NCI-H446 (cell line): ENCODE measurements at places on chromosomes 1 and 21.

DNA sequence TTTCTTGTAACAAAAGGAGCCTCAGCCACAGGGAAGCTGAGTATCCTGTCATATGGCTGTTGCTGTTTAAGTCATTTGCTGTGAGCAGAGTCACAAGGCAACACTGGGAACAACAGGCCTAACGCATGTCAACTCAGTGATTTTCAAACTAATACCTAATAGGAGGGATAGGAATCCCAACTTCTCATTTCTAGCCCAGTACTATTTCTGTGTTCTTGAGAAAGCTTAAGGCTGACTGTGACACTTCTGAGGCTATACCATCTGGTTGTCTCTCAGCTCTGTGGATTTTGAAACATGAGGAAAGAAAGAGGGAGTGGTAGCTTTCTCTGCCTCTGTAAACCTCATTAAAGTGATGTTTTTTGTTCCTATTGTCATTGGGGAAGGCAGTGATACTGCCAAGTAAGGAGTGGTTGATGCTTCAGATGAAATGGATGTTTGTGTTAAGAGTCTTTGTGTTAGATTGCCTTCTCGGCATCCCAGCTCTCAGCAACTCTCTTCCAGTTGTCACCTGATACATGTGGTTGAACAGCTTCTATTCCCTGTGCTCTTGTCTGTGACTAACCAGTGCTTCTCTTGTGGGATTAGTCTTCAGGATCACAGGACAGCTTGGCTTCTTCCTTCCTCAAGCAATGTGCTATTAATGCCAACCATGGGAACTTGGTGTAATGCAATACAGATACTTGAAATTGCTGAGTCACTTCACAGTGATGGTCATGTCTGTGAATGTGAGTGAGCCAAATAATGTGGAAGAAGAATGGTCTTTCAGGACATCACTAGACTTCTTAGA is 166.8 kb upstream of the IVNS1ABP start:
- DNase-seq, result peak; percentile 37

GRCh38 chr1:60153961-60154360 is 80.4 kb upstream of the C1orf87 start:
- DNase-seq, result no peak

DNA sequence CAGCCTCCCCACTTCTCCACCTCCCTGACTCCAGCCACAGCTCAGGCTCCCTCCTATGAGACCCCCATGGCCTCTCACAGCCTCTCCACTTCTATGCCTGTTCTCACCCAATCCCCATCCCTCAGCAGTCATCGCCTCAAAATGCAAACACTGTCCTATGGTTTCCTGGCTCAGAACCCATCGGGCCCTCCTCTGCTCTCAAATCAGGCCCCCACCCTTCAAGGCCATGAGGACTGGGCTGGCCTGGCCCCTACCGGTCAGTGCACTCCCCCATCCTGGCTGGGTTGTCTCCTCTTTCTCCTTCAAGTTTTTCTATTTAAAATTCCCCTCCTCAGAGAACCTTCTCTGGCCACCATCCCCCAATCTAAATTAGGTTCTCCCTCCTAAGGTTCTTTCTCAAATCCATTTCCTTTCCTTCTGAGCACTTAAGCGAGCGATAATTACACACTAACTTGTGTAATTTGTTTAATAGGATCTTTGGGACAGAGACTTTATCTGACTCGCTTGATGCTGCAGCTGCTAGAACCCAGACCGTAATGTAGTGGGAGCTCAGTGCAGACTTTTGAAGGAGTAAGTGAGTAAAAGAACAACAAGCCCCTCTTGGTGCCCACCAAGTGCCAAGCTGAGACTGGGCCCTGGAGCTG is 347.2 kb downstream of the MATN1 start:
- no peak for DNase-seq

DNA sequence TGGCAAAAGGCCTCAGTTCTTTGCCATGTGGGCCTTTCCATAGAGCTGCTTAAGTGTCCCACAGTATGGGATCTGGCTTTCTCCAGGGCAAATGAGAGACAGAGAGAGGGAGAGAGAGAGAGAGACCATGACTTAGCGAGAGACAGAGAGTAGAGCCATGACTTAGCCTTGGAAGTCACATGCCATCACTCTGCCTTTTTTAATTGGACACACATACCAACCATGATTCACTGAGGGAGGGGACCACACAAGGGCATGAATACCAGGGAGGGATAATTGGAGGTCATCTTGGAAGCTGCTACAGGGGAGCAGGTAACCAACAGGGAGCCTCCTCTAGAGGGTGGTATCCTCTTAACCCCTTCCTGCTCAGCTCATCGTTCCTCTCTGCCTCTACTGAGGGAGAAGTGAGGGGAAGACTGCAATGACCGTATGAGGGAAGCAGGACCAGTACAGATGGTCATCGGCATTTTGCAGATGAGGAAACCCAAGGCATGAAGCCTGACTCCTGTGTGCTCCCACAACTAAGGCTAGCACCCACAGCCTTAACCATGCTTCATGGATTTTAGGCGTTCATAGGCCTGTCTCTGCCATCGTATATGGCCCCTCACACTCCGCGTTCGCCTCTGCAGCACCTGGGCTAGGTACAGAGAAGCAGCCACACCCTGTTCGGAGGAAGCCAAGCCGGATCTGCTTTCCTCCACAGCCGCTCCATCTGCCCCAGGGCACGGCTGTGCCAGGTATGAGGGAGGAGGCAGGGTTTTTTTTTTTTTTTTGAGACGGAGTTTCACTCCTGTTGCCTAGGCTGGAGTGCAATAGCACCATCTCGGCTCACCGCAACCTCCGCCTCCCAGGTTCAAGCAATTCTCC is 38.6 kb downstream of the MEF2D start:
- DNase-seq, result no peak

DNA sequence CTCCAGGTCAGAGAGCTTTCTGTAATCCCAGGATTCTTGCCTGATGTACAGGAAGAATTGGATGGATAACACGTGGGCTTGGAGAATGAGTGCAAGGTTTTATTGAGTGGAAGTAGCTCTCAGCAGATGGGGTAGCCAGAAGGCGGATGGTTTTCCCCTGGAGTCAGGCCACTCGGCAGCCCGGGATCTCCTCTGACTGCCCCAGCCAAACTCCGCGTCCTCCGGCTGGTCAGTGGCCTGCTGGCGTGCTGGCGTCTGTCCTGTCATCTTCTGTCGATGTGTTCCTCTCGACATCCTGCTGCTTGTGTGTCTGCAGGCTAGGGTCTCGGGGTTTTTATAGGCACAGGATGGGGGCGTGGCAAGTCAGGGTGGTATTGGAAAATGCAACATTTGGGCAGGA is 27.4 kb upstream of the GJA9 start:
- no peak for DNase-seq

GRCh38 chr1:36829066-36829465 is 205.2 kb downstream of the GRIK3 start:
- peak; percentile 98 for DNase-seq

DNA sequence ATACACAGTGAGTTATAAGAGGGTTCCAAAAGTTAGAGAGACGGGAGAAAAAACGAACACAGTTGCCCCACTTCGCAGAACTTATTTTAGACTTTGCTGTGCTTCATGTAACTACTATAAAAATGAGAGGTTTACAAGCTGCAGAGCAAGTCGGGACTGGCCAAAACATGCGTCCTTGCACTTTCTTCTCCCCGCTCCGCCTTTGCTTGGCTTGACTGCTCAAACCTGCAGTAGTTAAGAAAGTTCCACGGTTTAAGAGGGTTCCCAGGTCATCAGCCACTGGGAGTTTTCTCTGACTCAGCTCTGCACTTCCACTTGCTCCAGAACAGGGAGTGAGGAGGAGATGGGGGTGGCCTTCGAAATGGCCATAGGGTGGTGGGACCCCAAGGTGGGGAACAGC is 36.2 kb downstream of the CLIC6 start:
- DNase-seq, result no peak

- DNase-seq, result no peak
These were observed 253.9 kb downstream of the DUSP10 start for GRCh38 chr1:221487781-221488524.

DNA sequence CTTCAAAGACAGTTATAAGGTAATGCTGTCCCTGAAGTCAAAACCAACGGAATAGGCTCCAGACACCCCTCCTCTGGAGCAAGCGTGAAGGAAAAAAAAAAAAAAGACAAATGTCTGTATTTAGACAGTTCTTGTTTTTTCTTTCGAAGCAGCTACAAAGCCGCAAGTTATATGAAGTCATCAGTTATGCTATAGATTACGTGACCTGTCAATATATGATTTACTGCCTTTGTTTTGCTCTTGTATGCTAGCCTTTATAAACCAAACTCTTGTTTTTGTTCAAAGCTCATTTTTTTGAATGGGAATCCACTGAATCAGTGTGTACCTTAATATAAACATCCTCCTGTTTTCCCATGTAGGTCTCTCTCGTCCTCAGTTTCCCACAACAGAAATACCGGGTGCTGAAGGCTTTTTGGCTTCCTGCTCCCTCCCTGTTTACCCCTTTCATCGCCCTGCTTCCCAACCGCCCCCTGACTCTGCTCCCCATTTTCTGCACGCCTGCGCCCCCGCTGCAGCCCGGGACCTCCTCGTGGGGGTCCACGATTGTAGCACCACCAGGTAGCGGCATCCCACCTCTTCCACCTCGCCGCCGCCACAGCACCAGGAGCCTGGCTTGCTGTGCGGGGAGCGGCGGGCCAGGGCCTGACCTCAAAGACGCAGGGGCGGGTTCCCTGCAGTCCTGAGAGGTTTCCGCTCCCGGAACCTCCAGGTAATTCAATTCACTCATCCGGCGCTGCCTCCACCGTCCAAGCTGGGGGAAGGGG is 5.2 kb upstream of the ZNF678 start:
- DNase-seq, result no peak

GRCh38 chr21:36909901-36910561 is 56.4 kb downstream of the HLCS start:
- peak; percentile 3 for DNase-seq

DNA sequence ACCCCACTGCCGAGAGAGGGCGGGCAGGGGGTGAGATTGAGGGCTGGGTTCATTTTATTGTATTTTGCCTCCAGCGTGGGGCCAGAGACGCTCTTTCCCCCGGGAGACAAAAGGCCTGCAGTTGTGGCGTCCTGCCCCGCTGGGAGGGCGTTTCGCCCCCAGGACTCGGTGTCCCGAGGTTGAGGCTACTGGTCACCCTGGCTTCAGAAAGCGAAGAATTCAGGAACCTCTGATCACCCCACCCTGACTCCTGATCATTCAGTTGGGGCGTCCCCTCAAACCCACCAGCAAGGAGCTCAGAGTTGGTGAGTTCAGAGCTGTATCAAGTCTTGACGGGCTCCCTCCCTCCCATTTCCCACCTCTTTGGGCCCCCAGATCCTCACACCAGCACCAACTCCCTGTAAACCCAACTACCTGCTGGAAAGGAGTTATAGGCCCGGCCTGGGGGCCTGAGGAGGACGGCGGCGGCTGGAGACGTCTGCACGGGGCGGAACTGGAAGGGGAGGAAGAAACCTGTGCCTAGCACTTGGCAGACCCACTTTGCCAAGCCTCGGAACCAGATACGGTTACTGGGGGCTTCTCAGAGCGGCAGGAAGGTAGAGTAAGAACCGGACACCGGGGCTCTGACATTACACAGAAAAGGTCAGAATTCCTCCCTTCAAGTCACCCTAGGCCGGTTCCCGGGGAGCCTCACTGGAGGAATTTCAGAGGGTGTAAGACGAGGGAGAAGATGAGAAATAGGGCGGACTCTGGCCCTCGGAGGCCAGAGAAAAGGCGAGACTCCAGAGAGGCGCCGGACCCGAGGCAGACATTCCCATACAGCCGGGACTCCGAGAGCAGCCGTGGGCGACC is 761 bp upstream of the PAX7 start:
- no peak for DNase-seq

DNA sequence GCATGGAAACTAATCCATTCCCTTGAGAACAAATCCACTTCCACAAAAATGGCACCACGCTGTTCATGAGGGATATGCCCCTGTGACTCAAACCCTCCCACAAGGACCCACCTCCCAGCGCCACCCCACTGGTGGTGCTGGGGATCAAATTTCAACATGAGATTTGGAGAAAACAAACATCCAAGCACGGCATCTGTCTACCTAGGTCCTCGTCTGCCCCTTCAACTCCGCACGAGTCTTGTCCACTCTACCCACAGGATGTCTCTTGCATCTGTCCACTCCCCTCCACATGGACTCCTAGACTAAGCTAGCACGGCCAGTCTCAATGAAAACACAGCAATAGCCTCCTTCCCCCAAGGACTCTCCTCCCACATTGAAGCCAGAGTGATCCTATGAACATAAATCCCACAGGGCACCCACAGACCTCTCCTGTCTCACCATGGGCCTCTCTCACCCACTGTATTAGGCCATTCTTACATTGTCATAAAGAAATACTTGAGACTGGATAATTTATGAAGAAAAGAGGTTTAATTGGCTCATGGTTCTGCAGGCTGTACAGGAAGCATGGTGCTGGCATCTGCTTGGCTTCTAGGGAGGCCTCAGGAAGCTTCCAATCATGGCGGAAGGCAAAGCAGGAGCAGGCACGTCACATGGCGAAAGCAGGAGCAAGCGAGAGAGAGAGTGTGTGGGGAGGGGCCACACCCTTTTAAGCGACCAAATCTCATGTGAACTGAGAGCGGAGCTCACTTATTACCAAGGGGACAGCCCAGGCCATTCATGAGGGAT is 101.4 kb downstream of the TOMM20 start:
- DNase-seq, result no peak

- no peak for DNase-seq
These were observed 60.2 kb downstream of the KAZN start for GRCh38 chr1:14658642-14659041.

DNA sequence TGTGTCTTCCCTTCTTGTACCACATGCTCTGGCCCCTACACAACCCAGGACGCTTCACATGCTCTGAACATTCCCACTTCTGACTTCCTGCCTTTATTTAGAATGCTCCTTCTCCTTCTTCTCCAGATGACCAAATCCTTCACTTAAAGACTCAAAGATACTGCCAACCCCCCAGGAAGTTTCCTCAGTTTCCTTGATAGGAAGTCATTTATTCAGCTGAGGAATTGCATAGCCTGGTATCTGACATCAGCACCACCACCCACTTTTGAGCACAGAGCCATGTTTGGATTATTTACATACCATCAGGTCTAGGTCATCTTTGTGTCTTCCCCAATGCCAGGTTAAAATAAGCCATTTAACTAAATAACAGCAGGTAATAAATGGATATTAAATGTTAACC is 42.4 kb downstream of the GFI1 start:
- no peak for DNase-seq

DNA sequence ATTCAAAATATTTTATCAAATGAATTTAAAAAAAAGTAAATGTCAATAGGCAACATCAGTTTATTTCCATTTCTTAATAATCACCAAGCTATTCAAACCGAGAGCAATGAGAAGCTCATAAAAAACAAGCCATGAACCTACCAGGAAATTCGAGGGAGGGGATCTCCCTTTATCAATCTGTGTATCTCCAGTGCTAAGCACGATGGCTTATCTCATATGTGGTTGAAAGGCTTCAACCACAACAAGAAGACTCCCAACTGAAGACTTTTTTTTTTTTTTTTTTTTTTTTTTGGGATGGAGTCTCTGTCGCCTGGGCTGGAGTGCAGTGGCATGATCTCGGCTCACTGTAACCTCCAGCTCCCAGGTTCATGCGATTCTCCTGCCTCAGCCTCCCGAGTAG is 833.3 kb downstream of the USP25 start:
- DNase-seq, result no peak

GRCh38 chr1:4044967-4045366 is 144.9 kb upstream of the C1orf174 start:
- DNase-seq, result no peak
